AG09319 (cell line): ENCODE measurements at places on chromosomes 11 and 22.

DNA sequence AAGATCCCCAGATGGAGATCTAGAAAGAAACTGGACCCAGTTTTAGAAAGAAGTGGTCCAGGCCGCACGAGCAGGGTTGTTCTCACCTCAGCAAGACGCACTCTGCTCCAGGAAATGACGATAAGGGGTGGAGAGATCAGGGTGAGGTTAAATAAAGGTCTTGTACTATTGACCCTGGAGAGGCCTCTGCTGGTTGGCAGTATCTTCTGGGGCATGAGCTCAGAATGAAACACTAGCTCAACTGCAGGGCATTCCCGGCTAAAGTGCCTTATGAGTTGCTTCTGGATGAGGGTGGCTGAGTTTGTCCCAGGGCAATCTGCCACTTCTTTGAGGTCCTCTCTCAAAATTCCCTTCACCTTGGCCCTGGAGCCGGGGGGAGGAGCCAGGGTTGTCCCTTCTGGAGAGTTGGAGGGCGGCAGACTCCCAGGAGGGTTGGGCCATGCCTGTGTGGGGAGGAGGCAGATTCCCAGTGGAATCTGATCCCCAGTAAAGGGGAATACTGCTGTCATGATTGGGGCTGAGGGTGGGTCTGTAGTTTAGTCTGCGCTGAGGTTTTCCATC lies 10.9 kb downstream of the USP2 start:
- DNase-seq: no peak

DNA sequence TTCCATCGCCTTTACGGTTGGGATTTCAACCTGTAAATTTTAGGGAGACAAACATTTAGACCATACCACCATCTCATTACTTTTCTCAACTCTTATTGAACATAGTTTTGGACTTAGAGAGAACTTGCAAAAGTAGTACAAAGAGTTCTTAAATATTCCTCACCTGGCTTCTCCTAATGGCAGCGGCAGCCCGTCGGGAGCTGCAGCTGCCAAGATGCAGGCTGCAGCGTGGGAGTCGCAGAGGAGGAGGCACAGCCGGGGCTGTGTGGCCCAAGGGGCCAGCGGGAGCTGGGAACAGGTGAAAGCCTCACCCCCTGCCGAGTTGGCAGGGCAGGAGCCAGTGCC lies 23.1 kb upstream of the RNASEH2C start:
- no peak for DNase-seq

DNA sequence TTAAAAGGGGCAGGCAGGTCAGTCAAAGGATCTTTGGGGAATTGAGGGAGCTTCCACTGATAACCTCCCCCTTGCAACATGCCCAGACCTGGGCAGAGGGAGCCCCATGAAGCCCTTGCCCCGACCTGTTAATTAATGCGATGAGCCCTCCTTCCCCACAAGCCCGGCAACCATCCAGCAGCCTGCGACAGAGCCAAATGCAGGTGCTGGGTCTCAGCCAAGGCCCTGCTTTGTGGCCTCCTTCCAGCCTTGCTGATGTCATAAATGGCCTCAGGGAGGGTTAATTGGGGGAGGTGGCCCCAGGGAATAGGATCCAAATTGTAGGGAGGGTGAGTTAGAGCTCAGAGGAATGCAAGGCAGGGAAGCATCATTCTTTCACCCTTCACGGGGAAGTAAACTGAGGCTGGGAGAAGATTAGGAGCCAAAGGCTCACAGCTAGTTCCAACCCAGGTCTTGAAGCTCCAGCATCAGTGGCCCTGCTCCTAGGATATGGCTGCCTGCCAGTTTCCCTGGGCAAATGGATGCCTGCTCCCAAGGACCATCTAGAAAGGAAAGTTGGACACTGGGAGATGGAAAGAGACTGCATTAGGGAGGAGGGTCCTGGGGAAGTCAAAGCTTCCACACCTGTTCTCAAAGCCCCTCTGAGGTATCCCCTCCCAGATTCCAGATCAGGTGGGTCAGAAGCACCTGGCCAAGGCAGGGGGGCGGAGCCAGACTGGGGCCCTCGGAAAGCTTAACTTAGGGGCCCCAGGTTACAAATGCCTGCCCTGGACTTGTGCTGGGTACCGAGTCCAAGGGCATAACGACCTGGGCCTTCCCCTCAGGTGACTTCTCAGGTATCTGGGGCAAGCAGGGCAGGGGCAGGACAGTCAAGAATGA lies 34.1 kb downstream of the LMO1 start:
- no peak for DNase-seq

DNA sequence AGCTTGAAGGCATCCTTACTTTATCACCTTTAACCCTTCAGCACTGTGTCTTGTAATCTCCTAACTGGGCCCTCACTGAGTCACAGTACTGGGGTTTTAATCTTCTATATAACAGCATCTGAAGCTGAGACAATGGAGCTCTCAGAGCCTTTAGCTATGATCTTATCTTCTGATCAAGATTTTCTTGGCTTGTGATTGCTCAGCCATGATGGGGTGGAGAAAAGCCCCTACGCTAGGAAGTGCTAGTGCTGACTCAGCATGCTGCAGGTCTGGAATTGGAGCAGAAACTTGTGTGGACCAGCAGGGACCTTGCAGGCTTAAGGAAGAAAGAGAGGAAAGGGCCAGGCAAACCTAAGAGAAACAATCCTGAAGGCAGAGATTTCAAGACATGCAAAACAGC lies 71.7 kb upstream of the EED start:
- no peak for DNase-seq

DNA sequence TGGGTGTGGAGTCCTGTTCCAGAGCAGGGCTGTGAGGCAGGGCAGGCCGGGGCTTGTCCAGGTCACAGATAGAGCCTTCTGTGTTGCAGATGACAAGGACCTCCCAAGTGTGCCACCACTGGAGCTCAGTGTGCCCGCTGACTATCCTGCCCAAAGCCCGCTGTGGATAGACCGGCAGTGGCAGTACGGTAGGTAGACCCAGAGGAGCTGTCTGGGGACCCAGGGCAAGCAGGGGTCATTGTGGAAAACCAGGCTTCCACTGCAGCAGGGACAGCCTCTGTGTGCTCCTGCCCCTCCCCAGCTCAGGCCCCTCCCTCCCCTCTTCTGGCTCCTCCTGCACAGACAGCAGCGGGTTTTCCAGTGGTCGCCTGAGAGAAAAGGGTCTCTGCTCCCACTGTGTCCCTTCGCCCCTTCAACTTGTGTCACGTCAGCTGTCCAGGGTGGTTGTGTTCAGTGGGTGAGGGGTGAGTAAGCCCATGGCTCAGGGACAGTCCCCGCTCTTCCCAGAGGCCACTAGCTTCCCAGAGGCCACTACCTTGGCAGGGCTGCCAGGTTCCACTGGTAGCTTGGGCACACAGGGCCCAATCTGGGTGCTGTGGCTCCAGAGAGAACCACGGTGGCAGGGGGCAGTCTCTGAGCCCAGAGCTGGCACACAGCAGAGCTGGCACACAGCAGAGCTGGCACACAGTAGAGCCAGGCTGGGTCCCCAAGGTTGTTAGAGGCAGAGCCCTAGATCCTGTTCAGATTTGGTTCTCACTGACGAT lies 78.4 kb downstream of the MED15 start:
- DNase-seq: no peak

- no peak for DNase-seq
Observed at GRCh38 chr22:42766860-42767259, 46.2 kb upstream of the A4GALT start.

- no peak for DNase-seq
Observed at GRCh38 chr11:35234460-35235156, 95.6 kb downstream of the CD44 start.

DNA sequence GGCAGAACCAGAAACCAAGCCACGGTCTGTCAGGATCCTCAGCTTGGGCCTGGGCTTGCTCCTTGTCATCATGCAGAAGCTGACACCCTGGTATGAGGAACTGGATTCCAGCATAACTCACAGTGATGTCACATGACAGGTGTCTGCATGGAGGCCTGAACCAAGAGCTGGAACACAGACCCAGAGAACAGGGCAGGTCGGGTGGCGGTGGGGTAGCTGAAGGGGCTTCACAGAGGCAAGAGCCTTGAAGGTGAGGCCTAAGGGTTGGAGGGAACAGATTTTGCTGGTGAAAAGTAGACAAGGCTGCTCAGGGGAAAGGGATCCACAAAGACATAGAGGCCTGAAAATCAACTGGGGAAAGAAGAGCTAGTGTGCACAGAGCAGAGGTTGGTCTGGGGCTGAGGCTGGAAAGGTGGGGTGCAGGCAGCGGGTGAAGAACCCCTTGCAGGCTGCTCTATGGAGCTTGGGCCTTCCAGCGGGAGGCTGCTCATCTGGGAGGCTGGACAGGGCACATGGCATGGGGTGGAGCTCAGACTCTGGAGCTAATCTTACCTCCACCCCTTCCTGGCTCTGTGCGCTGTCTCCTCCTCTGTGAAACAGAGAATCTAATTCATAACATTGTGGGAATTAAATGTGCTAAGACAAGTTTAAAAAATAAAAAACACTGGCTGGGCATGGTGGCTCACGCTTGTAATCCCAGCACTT lies 18.4 kb upstream of the RPS3 start:
- DNase-seq: no peak

GRCh38 chr11:86587264-86588193 lies 84.9 kb downstream of the ME3 start:
- DNase-seq: no peak

DNA sequence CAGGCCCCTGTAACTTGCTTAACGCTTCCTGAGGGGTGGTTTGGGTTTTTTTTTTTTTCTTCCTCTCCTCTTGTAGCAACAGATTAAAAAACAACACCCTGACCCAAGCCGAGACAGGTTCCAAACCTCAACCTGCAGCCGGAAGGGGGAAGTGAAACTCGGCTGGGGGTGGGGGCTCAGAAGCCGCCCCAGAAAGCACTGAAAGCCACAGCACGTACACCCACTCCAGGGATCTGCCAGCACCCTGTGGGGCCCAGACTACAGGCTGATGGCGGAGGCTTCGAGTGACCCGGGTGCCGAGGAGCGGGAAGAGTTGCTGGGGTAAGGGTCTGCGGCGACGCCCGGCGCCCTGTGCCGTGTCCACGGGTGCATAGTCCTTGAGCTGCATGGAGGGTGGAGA lies at the start of gene LSP1:
Gene LSP1 (plus strand): TSS at position 208 of the 400 bp plus-strand sequence. CDS start 61 bp downstream, at position 269.
- DNase-seq: no peak

GRCh38 chr11:22244986-22245592 lies 52.2 kb downstream of the ANO5 start:
- peak; percentile 7 for DNase-seq

DNA sequence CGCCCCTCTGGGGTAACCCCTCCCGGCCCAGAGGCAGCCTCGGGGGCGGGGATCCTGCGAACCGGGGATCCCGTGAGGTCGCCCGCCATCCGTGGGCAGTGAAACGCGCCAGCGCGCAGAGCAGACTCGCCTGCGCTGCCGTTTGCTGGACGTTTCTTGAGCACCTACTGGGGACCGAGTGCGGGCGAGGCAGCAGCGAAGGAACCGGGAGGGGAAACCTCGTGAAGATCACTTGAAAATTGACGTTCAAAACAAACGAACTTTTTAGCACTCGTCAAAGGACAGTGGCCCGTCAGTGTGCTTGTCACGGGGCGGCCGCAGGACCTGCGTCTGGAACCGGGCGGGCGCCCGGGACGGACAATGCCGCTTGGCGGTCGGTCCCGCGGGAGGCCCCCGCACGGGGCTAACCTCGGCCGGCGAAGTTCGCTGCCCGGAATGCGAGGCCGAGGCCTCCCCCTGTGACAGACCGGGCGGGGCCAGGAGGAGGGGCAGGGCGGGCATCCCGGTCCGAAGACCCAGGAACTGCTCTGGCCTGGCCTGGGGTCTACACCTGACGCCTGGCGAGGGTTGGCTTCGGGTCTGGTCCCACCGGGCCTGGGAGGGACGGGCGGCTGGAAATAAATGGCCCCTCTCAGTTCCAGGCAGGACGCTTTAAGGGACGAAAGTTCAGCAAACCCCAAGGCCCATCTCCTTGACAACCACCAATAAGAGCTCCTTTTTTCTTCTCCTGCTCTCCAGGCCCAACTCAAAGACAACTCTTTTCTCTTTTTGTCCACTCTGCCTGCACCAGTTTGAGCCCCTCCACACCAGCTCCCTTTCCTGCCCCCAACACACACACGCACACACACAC lies 723 bp upstream of the SCUBE1 start:
- DNase-seq: no peak

- no peak for DNase-seq
Observed at GRCh38 chr11:86230921-86231434, 13.6 kb upstream of the EED start.

DNA sequence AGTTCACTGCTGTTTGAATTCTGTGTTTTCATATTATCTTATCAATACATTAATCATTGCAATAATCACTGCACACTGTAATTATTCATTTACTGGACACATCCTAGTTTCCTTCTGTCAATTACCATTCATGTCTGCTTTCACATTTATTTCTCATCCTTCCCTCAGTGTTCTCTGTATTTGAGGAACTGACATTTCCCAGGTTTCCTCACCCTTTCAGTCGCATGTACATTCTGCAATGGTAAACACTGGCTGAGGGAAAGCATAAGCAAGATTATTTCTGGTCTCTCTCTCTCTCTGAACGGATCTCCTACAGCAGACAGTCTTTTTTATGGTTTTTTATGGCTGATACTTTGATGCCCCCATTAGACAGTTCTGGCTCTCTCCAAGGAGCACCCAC lies 4.2 kb upstream of the HBD start:
- no peak for DNase-seq

DNA sequence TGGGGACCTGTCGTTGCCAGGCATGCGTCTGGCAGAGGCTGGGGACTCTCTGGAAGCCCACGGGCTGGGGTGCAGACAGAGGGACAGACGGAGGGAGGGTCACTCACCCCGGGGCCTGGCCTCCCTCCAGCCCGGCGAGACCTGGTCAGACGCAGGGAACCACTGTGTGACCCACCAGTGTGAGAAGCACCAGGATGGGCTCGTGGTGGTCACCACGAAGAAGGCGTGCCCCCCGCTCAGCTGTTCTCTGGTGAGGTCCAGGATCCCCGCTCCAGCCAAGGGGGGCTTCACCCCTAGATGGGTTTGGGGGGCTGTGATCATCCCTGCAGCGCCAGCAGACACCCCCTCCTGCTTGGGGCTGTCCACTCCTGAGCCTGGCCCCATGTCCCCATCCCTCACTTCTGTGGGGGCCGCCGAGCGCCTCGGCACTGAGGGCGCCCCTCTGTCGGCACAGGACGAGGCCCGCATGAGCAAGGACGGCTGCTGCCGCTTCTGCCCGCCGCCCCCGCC lies 23.6 kb upstream of the MUC5B start:
- DNase-seq: no peak

DNA sequence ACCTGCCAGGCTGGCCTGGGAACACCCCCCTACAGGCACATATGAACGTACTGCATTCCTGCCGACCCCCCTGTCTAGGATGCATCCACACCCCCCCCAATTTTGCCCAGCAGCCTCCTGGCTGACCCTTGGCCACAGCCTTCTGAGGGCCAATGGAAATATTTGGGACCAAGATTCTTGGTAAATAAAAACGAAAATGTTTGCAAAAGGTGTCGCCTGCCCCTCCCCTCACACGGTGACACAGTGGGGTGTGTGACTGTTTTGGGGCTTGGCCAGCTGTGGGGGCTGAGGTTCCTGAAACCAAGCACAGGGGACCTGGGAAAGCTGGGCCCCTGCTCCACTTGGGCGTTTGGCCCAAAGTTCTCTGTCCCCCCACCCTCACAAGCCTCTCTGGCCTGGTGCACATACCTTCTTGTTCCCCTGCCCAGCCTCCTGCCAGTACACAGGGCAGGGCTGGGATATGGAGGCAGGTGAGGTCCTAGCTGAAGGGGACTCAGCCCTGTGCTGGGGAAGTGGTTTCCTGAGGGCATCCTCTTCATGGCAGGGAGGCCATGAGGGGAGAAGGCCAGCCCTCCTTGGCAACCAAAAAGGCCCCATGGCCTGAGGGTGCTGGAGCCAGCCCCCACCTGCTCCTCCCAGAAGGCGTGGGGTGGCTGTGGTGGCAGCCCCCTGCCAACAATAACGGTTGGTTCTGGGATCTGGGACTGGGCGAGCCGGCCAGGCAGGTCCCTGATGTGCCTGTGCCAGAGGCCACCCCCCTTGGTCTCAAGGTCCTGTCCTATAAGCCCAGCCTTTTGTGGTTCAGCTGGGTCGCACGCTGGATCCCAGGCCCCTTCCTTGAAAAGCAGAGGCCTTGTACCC lies 2.1 kb upstream of the CRACR2B start:
- DNase-seq: no peak
